ENCODE measurements at places on chromosomes 16 and 17. TPM values are rescaled to one million over a fixed set of nuclear protein-coding genes. Genes with fewer than 3 reads are reported as not detected.

- H3K4me3 ChIP-seq = no peak overlapping the region
- DNase-seq = no peak
- H3K27me3 ChIP-seq = no peaks in the 10 kb centered on the region
- peaks cover 1% of the 10 kb centered on the region for H3K36me3 ChIP-seq
Measured at GRCh38 chr16:85079785-85080570, 32.3 kb downstream of the CIBAR2 start.

DNA sequence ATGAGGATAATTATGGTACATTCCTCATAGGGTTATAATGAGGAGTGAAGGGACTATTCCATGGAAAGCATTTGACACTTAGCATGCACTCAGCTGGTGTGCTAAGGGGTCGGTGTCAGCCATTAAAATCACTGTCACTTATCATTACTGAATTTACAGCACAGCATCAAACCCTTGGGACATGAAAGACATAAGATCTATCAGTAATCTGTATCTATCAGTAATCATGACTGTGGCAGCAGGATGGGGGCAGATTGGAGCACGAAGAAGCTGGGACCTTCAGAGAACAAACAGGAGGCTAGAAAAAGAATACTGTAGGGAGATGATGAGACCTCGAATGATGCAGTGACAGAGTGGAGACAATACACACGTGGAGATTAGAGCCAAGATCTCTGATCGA lies 73.5 kb upstream of the CLEC3A start:
- no peaks in the 10 kb centered on the region for H3K36me3 ChIP-seq
- no peak overlapping the region for H3K27ac ChIP-seq
- H3K4me1 ChIP-seq = no peaks in the 10 kb centered on the region
- no peak overlapping the region for H3K4me3 ChIP-seq
- DNase-seq = no peak

GRCh38 chr16:16021988-16022682 lies 72.7 kb downstream of the ABCC1 start:
- peak overlapping the region; percentile 69 for H3K27ac ChIP-seq
- no peaks in the 10 kb centered on the region for H3K36me3 ChIP-seq
- peaks cover 4% of the 10 kb centered on the region for H3K4me1 ChIP-seq
- H3K4me3 ChIP-seq = no peak overlapping the region
- H3K27me3 ChIP-seq = no peaks in the 10 kb centered on the region
- DNase-seq = peak; percentile 99

- no peak for DNase-seq
- H3K27me3 ChIP-seq = no peaks in the 10 kb centered on the region
- H3K4me3 ChIP-seq = no peak overlapping the region
- H3K4me1 ChIP-seq = no peaks in the 10 kb centered on the region
- H3K36me3 ChIP-seq = no peaks in the 10 kb centered on the region
- no peak overlapping the region for H3K27ac ChIP-seq
Measured at GRCh38 chr17:1232786-1233185, 37.5 kb upstream of the BHLHA9 start.

DNA sequence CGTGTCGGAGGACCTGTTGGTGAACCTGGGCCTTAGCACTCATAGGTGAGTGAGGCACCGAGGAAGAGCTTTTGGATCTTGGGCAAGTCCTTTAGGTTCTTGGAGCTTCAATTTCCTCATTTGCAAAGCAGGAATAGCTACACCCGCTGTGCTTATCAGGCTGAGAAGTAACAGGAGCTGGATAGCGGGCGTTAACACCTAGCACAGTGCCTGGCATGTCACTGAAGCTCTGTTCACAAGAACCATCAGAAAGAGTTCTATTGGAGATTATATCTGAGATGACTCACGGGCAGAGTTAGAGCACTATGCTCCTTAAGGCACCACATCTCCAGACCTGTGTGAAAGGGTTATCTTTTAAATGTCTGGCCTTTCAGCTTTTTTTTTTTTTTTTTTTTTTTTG lies 12.8 kb downstream of the MEOX1 start:
- no peak overlapping the region for H3K4me3 ChIP-seq
- no peak for DNase-seq
- no peak overlapping the region for H3K27ac ChIP-seq
- no peaks in the 10 kb centered on the region for H3K4me1 ChIP-seq
- no peaks in the 10 kb centered on the region for H3K36me3 ChIP-seq
- no peaks in the 10 kb centered on the region for H3K27me3 ChIP-seq

Gene MT4
- total RNA-seq = not detected

GRCh38 chr17:61487989-61488595 lies 35.9 kb downstream of the TBX4 start:
- H3K27ac ChIP-seq = no peak overlapping the region
- no peaks in the 10 kb centered on the region for H3K27me3 ChIP-seq
- no peak for DNase-seq
- H3K4me3 ChIP-seq = no peak overlapping the region
- peaks cover 2% of the 10 kb centered on the region for H3K4me1 ChIP-seq

GRCh38 chr16:11198828-11199227 lies 57.2 kb downstream of the SOCS1 start:
- no peak for DNase-seq
- no peak overlapping the region for H3K27ac ChIP-seq
- H3K36me3 ChIP-seq = no peaks in the 10 kb centered on the region
- no peaks in the 10 kb centered on the region for H3K4me1 ChIP-seq
- H3K27me3 ChIP-seq = no peaks in the 10 kb centered on the region
- H3K4me3 ChIP-seq = no peak overlapping the region

DNA sequence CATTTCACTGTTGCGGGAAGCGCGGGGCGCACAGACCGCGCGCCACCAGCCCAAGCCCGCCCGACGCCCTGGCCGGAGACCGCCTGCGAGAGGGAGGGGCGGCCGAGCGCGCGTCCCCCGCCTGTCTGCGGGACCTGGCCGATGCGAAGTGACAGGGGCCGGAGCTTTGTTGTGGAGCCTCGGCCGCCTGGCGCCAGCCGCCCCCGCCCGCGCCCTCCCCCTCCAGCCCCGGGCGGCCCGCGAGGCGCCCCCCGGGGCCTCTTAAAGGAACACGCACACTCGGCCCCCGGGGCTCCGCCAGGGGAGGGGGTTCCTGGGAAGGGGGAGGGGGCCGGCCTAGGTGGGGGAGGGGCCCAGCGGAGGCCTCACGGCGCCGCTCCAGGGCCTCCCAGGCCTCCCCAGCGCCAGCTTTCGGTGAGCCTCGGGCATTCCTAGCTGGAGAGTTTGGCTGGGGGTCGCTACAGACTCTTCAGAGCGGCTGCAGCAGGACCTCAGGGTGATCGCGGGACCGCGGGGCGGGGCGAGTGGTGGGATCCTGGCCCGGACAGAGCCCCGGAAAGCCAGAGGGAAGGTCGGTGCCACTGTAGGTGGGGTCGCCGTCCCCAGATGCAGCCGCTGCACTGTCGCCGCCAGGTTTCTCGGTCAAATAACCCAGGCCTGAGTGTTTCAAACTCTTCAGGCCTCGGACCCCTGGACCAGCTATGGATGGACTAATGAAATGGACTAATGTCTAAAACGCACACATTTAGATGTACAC lies 2.4 kb upstream of the TBX2 start:
- DNase-seq = no peak
- no peaks in the 10 kb centered on the region for H3K4me1 ChIP-seq
- no peaks in the 10 kb centered on the region for H3K36me3 ChIP-seq
- H3K27me3 ChIP-seq = no peaks in the 10 kb centered on the region
- H3K27ac ChIP-seq = no peak overlapping the region

Gene LPCAT2
- total RNA-seq = 36.6 TPM

GRCh38 chr16:55811811-55812210 lies 21.1 kb downstream of the CES1 start:
- H3K4me1 ChIP-seq = no peaks in the 10 kb centered on the region
- DNase-seq = no peak
- no peak overlapping the region for H3K27ac ChIP-seq
- no peak overlapping the region for H3K4me3 ChIP-seq
- no peaks in the 10 kb centered on the region for H3K36me3 ChIP-seq

Gene TBC1D3D
- 0.39 TPM for total RNA-seq

Gene BRD7
- 90.2 TPM for total RNA-seq

GRCh38 chr16:77995843-77996455 lies 26.4 kb upstream of the CLEC3A start:
- no peak for DNase-seq
- no peaks in the 10 kb centered on the region for H3K27me3 ChIP-seq
- H3K4me3 ChIP-seq = no peak overlapping the region
- no peak overlapping the region for H3K27ac ChIP-seq
- H3K4me1 ChIP-seq = peaks cover 6% of the 10 kb centered on the region

DNA sequence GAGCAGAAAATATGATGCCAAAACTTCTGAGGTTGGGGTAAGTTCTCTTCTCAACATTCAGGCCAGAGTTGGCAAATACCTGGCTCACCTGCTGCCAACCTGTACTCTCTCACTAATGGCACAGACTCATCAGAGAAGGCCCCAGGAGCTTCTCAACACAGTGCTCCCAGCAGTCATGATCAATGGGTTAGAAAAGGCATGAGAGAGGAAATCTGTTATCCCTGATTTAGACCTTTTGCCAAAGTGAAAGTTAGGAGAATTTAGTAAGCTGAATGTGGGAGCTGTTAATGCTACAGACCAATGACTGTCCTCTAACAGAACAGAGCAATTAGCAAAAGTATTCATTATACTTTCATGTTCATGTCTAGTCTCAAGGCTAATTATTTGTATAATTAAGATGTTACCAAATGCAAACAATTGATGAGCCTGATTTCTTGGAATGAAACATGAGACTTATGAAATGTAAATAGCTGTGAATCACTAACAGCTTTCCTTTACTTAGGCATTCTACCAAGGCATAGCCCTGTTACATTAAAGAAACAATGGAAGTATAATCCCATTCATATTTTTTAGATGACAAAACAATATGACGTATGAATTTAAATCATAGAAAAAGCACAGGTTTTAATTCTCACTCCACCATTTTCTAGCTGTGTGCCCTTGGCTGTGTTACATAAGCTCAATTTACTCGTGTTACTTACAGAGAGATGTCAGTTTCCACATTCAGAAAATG lies 68.7 kb upstream of the MARCHF10 start:
- H3K27me3 ChIP-seq = no peaks in the 10 kb centered on the region
- peak overlapping the region; percentile 0 for H3K27ac ChIP-seq
- no peaks in the 10 kb centered on the region for H3K4me1 ChIP-seq
- no peak overlapping the region for H3K4me3 ChIP-seq
- no peak for DNase-seq

- H3K36me3 ChIP-seq = no peaks in the 10 kb centered on the region
- no peak for DNase-seq
- peaks cover 6% of the 10 kb centered on the region for H3K4me1 ChIP-seq
- H3K27ac ChIP-seq = no peak overlapping the region
Measured at GRCh38 chr17:44113868-44114840, 9.3 kb downstream of the HDAC5 start.

GRCh38 chr16:10870137-10870776 lies 6.7 kb upstream of the CIITA start:
- H3K27ac ChIP-seq = no peak overlapping the region
- no peaks in the 10 kb centered on the region for H3K27me3 ChIP-seq
- no peaks in the 10 kb centered on the region for H3K36me3 ChIP-seq
- H3K4me1 ChIP-seq = no peaks in the 10 kb centered on the region
- no peak overlapping the region for H3K4me3 ChIP-seq

Gene ATMIN
- 26.1 TPM for total RNA-seq

Gene MYH10
- 1,963 TPM for total RNA-seq

GRCh38 chr17:35679007-35679682 lies 52.3 kb upstream of the RASL10B start:
- H3K27me3 ChIP-seq = no peaks in the 10 kb centered on the region
- H3K4me3 ChIP-seq = no peak overlapping the region
- H3K36me3 ChIP-seq = peaks cover 2% of the 10 kb centered on the region
- no peaks in the 10 kb centered on the region for H3K4me1 ChIP-seq
- DNase-seq = no peak

DNA sequence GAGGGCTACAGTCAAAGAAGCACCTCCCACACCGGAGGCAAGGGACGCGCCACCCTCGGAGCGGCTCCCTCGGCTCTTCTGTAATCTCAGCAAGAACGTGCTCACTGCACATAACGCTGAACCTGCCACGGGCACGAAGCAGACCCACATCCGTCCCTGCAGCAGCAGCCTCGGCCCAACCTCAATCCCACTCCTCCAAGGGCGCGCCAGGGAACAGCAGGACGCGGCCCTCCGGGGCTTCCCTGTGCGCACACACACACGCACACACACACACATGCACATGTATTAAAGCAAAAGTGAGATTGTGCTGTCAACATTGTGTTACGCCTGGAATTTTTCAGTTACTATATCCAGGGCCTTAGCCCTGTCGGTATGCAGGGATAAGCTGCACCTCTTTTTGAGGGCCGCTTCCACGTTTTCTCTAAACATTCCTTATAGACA lies 54.0 kb downstream of the TBC1D16 start:
- H3K27ac ChIP-seq = no peak overlapping the region
- H3K27me3 ChIP-seq = no peaks in the 10 kb centered on the region
- peak; percentile 31 for DNase-seq
- no peaks in the 10 kb centered on the region for H3K4me1 ChIP-seq

DNA sequence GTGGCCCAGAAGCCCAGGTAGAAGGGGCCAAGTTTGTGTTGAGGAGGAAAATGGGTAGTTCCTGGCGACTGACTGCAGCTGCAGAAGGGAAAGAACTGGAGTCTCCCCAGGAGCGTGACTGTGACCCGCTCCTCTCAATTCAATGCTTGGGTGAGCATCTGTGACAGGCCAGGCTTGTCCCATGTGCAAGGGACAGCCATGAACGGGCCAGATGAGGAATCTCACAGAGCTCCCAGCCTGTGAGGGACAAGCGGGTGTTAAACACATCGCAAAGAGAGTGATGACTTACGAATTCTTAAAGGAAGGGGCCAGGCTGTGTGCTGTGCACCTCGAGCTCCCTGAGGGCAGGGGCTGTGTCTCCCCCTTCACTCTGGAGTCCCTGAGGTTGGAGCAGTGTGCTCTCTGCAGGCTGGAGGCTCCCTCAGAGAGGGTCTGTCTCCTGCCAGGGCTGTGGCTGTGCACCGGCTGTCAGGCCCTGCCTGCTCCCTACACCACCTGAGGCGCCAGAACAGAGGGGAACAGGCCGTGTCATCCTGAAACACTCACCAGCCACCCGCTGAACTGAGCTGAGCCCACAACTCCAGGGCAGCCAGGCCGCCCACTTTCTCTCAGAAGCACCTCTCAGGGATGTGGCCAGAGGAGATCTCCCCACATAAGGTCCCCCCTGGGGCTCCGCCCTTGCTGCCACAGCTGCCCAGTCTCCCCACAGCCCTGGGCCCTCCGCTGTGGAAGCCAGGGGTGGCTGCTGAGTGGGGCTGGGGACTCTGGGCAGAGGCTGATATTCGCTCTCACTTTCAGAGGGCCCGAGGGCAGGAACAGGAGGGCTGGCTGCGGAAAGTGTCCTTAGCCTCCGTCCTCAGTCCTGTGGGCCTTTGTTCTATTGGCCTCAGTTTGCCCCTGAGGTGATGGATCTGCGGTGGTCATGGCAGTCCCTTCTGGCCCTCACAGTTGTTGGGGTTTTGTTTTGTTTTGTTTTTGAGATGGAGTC lies 25.7 kb upstream of the NXPH3 start:
- no peak overlapping the region for H3K4me3 ChIP-seq
- no peaks in the 10 kb centered on the region for H3K4me1 ChIP-seq
- H3K27ac ChIP-seq = no peak overlapping the region
- DNase-seq = no peak

- no peaks in the 10 kb centered on the region for H3K27me3 ChIP-seq
- no peak overlapping the region for H3K27ac ChIP-seq
- H3K4me3 ChIP-seq = no peak overlapping the region
- DNase-seq = no peak
Measured at GRCh38 chr17:75830164-75831031, 13.8 kb downstream of the UNC13D start.

Gene C17orf78
- not detected for total RNA-seq

All from aorta (tissue), 5 donors.